Cortex of kidney (tissue), 1 donor: ENCODE measurements at places on chromosomes 16 and 17.

- DNase-seq = no peak
Measured at GRCh38 chr17:51149163-51149562, 4.2 kb upstream of the NME1 start.

GRCh38 chr16:67741118-67741517 lies 22.0 kb upstream of the GFOD2 start:
- DNase-seq = no peak

DNA sequence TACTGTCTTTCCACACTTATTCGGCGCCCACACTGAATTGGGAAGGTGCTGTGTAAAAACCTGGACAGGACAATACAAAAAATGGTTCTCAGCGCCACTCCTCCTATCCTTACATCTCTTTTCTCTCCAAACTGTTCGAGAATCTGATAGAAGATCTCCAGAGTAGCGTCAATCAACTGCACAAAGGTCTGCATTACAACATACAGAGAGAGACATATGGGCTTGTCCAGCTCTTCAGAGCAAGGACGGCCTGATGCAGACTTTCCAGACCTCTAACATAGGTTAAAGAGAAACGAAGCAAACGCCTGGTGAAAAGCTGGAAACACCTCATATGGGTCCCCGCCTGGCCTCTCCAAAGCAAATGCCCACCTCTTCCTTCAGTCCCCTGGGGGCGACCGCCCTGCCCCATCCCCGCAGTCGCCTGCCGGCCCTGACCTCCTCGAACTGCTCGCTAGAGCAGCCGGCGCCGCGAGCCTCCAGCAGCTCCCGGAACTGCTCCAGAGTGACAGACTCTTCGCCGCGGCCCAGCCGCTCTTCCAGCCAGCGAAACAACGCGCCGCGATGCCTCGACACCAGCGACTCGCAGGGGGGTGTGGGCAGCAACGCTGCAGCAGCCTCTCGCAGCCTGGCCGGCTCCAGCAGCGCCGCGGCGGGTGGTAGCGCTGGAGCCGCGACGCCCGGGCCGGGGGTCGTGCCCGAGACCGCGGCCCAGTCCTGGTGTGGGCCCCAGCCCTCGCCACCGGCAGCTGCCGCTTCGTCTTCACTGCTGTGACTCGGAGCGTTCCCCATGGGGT lies 526 bp downstream of the ZZEF1 start:
- no peak for DNase-seq

DNA sequence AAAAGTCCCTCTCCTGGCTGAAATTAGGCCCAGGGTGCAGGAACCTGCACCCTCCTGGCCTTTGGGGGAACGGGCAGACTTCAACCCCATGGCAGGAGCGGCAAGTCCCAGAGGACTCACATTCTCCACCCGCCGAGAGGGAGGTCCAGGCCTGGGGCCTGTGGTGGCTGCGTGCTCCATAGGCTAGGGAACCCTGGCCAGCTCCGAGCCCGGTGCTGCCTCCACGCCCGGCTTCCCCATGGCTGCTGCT lies 130 bp downstream of the CCDC78 start:
- DNase-seq = no peak

DNA sequence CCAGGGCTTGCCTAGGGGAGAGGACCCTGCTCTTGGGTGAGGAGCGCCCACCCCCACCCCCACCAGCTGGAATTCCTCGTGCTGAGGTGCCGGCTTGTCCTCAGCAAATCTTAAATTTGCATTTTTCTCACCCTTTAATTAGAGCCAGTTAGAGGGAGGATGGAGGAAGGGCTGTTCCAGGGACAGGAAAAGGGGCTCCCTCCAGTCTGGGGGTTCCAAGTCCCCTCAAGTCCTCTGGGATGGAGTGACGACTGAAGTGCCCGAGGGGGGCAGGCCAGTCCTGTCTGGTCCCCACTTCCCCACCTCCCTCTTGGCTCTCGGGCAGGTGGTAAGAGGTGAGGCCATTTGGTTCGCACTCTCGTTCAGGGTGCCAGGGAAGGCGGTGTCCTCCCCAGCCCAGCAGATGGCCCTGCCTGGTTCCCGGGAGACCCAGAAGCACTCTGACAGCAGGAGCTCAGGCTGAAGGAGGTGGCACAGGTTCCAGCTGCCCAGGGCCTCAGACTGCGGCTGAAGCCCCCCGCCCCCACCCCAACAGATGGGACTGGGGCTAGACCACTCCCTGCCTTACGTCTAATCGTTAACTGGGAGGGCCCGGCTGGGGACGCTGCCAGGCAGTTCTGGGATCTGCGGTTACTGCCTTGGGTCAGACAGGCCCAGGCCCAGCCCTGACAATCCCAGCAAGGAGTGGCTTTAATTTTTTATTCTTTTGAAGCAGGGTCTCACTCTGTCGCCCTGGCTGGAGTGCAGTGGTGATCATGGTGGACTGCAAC lies 2.2 kb downstream of the RAB26 start:
- DNase-seq = no peak

GRCh38 chr17:83103200-83103942 lies 24.0 kb downstream of the METRNL start:
- no peak for DNase-seq

- no peak for DNase-seq
Measured at GRCh38 chr16:54511222-54511731, 224.7 kb upstream of the IRX3 start.

DNA sequence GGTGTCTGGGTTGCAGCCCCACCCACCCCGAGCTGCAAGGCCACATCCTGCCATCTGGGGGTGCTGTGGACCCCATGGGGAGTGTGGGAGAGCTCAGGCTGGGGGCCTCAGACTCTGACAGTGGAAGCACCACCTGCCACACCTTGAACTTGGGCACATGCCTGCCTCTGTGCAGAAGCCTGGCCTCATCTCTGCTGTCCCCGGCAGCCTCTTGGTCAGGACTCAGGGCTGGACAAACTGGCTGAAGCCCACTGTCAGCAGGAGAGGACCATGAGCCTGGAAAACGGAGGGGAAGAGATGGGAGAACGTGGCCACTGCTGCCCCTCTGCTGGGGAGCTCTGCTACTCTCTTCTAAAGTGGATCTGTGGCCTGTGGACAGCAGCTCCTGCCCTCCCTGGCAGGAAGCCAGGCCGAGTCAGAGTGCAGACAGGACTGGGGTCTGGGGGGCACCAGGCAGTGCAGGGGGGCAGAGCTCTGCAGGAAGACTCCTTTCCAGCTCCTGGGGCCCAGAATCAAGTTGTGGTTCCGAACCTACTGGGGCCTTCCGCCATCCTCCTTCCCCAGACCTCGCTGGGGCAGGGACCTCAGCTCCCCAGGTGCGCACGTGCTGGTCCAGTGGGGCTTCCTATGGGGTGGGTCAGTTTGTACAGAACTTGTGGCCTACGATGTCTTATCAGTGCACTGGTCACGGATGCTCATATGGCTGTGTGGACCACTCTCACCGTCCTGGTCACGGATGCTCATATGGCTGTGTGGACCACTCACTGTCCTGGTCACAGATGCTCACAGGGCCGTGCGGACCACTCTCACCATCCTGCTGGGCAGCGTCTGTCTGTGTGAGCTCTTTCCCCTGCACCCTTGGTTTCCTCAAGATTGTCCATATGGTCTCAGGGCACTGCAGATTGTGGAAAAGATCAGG lies 207.7 kb downstream of the LAT start:
- no peak for DNase-seq

GRCh38 chr17:27551701-27552248 lies 79.2 kb upstream of the LGALS9 start:
- DNase-seq = no peak

DNA sequence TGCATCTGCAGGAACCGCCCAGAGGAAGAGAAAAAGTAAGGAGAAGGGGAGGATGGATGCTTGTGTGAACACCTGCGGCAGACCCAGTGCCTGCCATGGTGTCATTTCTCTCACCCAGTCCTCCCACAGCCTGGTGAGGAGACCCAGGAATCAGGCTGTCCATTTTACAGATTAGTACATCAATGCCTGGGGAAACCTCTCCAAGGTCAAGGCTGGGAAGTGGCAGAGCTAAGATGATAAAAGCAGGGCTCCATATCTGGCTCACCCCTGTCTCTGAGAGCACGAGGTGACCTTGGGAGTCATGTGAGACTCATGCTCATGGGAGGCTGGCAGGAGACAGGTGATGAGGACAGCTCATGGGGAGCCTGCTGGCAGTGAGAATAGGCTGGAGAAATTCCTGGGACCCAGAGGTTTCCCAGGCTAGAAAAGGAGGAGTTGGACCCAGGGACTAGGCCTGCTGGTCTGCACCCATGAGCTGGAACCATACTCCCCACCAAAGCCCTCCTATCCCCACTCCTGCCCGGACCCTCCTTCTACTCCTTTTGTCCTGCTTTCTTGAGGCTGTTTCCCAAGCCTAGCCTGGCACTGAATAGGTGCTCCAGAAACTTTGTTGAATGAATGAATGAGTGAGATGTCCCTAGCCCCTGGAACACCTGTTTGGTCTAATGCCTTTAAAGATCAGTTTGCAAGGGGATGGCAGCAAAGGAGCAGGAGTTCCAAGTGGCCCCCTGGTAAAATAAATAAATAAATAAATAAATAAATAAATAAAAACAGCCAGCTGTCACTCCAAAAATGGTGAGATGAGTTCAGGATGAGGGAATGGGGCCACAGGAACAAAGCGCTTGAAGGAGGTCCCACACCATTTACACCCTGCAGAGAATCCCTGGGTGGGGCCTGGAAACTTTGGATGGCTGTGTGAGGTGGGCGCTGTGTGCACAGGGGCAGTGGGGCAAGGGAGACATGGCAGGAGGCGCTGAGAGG lies 1.6 kb downstream of the ZNF629 start:
- DNase-seq = no peak

- DNase-seq = no peak
Measured at GRCh38 chr16:67388591-67388990, 4.7 kb downstream of the TPPP3 start.

DNA sequence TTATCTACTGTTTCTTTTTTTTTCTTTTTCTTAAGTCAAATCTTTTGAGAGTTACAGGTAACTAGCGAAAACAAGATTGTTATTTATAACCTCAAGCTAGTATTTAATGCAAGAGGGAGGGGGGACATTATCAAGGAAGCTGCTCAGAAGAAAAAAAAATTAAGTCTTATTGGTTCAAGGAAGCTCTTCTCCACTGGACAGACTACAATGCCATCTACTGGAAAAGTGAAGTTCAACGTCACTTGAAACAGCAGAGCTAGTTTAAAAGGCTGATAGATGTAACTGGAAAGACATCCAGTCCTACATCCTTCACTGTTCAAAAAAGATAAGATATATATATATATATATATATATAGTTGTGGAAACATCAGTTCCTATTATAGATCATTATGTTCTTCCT lies 418.0 kb upstream of the PSMD7 start:
- no peak for DNase-seq

- no peak for DNase-seq
Measured at GRCh38 chr16:75458029-75458428, 6.5 kb downstream of the TMEM170A start.

GRCh38 chr17:44004761-44005526 lies 522 bp downstream of the NAGS start:
- DNase-seq = no peak

GRCh38 chr17:36183001-36183971 lies 6.8 kb upstream of the TBC1D3B start:
- no peak for DNase-seq

GRCh38 chr17:17703140-17703919 lies 22.1 kb downstream of the RAI1 start:
- no peak for DNase-seq

- DNase-seq = no peak
Measured at GRCh38 chr17:65182233-65182632, 45.1 kb downstream of the RGS9 start.

DNA sequence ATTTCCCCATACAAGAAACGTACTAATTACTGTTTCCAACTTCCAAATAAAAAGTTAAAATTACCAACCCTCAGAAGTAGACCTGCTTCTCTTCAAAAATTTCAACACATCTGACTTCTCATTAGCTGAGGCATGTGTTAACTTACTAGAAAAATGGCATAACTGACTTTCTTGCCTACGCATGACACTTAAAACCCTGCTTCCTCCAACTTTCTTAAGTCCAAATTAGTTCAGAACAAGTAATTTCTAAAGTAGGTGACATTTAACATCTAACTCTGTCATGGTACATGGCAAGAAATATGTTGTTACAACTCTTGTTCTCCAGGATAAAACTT lies 6.7 kb downstream of the USP7 start:
- no peak for DNase-seq

- DNase-seq = no peak
Measured at GRCh38 chr16:13254998-13255614, 353.7 kb downstream of the SHISA9 start.

DNA sequence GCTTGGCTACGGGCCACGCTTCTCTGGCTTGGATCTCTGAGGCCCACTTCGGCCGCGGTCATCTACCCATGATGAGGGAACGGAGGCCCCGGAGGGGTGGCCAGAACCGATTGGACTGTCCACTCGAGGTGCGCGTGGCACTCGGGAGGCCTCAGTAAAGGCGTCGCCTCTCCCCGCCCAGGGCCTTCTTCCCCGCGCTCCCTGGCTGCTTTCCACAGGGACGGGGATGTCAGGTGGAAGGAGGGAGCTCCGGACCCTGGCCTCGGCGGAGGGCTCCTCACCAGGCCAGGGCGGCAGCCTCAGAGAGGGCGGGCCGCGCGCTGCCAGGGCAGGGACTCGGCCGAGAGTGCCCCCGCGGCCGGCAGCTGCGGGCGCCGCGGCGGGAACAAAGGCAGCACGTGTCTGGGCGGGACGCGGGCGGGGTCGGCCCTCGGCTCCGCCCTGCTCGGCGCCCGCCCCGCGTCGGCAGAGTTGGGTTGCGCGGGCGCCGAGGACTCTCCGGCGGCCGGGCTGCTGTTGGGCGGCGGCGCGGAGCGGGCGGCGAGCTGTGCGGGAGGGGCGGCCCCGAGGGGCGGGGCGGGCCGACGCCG lies 587 bp upstream of the CDK5R1 start:
- no peak for DNase-seq

GRCh38 chr17:21680366-21680765 lies 12.0 kb upstream of the KCNJ18 start:
- DNase-seq = no peak

DNA sequence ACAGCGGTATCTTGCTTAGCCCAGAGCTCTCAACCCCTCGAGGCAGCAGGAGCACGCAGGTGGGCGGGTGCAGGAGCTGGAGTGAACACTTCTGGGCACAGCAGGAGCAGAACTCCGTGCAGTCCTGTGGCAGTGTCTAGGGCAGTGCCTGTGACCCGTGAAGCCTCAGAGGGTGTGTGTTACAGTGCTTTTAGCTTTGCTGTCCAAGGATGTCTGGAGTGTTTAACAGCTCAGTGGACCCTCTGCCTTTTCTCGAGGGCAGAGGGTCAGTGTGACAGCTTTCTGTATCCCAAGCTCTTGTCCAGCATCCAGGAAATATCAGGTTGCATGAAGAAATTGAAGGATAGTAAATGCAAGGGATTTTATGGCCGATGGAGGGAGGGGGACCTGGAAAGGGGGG lies 16.4 kb upstream of the SSTR5 start:
- no peak for DNase-seq

GRCh38 chr16:11691771-11692170 lies 23.5 kb downstream of the SNN start:
- no peak for DNase-seq

GRCh38 chr16:66408163-66409048 lies 18.7 kb upstream of the BEAN1 start:
- DNase-seq = no peak
